ENCODE measurements at places on chromosomes 3 and 15.

DNA sequence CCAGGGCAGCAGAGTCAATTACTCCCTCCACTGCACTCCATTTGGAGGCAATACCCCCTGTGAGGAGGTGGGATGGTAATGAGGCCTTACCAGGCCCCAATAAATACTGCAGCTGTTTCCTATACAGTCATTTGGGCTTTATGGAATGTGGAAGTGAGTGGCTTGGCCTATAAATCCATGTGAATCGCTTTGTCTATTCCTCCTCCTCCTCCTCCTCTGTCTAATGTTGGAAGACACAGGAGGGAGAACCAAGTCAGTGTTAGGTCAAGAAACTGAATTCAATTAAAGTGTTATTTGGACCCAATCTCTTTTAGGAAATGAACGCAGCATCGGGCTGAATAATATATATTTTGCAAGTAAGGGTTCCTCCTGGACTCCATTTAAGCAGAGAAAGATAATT, 17.3 kb upstream of the SRGAP3 start:
- DNase-seq, result no peak

DNA sequence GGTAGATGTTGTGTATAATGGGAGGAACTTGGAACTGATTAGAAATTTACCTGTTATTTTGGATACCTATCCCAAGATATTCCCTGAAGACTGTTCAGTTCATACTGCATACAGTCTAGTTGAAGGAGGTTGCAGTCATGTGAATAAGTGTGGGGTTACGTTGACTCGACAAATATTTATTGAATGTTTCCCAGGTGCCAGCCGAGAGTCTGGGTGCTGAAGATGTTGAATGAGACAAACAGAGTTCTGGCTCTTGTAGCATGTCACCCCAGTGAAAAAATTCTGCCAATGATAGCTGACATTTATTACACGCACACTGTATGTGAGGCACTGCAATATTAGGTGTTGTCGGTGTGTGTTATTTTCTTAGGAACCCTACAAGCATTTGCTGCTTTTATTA, 176.0 kb downstream of the KCNMB2 start:
- DNase-seq, result no peak

GRCh38 chr3:38003817-38004414, 13.3 kb downstream of the VILL start:
- no peak for DNase-seq

- DNase-seq, result no peak
Observed at GRCh38 chr15:71325481-71325880, 210.2 kb downstream of the THSD4 start.

DNA sequence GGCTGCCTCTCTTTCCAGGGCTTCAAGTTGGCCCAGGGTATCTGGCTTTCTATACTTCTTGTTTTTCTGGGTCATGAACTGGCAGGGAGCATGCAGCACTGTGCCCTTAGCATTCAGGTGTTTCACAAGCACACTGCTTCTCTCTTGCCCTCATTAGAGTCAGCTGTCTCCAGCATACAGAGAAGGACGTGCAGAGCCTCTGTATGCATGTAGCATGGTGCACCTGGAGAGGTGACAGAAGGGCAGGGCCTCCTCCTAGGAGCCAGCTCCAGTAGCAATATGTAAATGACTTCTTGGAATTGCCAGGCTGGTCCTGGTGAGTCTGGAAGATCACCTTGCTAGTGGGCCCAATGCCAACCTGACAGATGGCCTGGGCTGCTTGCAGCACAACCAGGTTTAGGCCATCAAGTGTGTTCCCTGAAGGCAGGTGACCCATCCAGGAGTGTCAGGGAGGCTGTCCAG, 44.8 kb upstream of the ATP2C1 start:
- no peak for DNase-seq

GRCh38 chr3:115211810-115212492, 64.9 kb upstream of the ZBTB20 start:
- no peak for DNase-seq

DNA sequence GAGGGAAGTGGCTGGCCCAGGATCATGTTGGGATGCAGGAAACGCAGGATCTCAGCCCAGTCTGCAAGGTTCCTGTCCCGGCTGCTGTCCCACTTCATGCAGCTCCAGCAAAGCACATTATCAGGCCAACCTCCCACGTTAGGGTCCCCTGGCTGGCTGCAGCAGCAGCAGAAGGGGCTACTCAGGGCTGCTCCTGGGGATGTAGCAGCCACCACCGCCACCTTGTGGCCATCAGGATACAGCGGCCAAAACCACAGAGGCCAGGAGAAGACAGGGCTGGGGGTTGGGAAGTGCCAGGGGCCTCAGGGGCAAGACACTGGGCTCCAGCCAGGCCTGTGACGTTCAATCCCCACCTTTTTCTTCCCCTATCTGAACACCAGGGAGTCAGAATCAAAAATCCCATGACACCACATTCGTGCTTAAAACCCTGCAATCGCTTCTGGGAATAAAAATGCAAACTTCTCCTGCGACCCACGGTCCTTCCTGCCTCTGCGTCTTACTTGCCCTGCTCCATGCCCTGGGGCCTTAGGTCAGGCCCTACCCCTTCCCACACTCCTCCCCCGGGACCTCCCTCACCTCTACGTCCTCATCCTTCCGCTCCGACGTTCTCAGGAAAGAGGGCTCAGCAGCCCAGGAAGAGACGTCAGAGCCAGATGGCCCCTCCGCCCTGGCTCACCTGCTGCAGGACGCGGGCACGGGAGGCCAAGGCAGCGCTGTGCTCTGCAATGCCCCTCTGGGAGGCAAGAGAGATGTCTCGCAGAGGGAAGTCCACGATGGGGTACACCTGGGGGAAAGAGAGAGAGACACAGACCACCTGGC, 21.5 kb downstream of the SSUH2 start:
- no peak for DNase-seq

- no peak for DNase-seq
Observed at GRCh38 chr15:62845241-62846126, 197.1 kb upstream of the TPM1 start.

- no peak for DNase-seq
Observed at GRCh38 chr3:61460636-61461035, 100.7 kb upstream of the PTPRG start.

Data from activated T-helper 9 cell treated with anti-CD3 and anti-CD28 coated beads, Interleukin-2, amount 50 U/mL, for 16 hours (primary cell).